ENCODE measurements at places on chromosomes 7 and 10.

GRCh38 chr7:140927351-140927750, 2.6 kb upstream of the BRAF start:
- DNase-seq: no peak
- no peak overlapping the region for H3K4me3 ChIP-seq
- no peak overlapping the region for H3K27ac ChIP-seq
- H3K4me1 ChIP-seq: peaks cover 7% of the 10 kb centered on the region
- H3K27me3 ChIP-seq: peaks cover 14% of the 10 kb centered on the region
- H3K36me3 ChIP-seq: peaks cover 13% of the 10 kb centered on the region

- peak overlapping the region; percentile 52 for H3K27ac ChIP-seq
- H3K27me3 ChIP-seq: no peaks in the 10 kb centered on the region
- no peak overlapping the region for H3K4me3 ChIP-seq
- H3K4me1 ChIP-seq: peaks cover 34% of the 10 kb centered on the region
- peaks cover 13% of the 10 kb centered on the region for H3K36me3 ChIP-seq
Measured at GRCh38 chr10:32372000-32372875, 25.3 kb upstream of the EPC1 start.

DNA sequence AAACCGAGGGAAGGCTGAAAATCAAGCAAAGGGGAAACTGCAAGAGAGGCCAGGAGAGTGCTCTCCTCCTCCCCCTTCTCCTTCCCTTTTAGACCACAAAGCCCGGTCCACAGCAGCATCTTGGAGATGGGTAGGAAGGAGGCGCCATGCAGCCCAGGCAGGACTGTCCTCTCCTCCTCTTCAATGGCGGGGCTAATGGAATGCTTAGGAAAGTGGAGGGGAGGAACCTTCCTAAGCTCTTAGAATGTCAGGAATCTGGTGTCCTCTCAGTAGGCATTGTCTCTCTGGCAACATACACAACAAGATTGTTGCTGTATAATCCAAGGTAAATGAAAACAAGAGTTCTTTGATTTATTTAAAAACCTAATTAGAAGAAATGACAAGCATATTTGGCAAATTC, 185.1 kb downstream of the DGKI start:
- H3K27me3 ChIP-seq: peaks cover 42% of the 10 kb centered on the region
- no peak for DNase-seq
- H3K27ac ChIP-seq: no peak overlapping the region

DNA sequence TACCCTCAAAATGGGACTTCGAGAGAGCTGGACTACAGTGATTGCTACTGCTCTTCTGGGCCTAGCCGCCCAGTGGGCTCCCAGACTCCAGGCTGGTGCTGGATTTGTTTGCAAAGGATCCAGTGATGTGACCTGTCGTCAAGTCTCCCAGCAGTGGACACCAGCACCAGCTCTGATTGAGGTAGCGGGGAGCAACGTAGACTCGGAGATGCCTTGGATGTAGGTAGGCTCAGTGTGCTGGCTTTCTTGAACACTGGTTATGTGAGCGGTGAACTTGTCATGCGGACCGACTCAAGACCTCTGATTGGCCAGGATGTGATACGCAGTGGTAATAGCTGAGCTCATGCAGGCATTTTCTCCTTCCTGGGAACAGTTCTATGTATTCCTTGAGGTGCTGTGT, 19.4 kb downstream of the AKR1C2 start:
- DNase-seq: no peak
- H3K4me3 ChIP-seq: no peak overlapping the region
- no peak overlapping the region for H3K27ac ChIP-seq
- no peaks in the 10 kb centered on the region for H3K36me3 ChIP-seq

DNA sequence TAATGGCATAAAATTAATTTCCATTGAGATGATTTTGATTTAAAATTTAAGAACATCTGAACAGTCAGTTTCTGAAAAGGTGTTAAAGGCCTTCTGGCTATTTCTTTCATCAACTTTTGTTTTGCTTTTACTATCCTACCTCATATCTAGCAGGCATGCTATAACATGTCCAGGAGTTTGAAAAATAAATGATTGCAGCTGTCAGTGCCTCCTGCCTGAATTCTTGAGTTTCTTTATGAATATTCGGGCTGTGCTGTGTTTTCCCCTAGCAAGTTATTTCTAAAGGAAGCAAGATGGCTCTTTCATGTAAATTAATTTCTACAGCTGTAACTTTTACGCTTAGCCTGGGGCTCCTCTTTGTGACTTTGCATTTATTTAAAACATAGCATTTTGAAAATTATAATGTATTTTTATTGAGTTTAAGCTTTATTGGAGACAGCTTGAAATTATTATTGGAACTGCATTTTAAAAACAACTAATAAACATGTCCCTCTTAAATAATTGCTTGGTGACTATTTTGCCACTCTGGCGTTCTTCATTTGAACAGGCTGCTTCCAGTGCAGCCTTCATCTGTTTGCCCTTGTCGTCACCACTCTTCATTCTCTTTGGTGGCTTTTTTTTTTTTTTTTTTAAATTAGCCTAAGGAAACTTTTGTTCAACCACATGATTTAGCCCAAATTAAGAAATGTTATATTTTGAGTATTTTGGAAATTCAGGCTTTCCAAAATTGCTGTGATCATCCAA, 1083.4 kb upstream of the LRRN3 start:
- H3K4me3 ChIP-seq: no peak overlapping the region
- no peak for DNase-seq
- H3K27ac ChIP-seq: no peak overlapping the region
- H3K4me1 ChIP-seq: no peaks in the 10 kb centered on the region

- no peak for DNase-seq
- H3K27me3 ChIP-seq: peaks cover 48% of the 10 kb centered on the region
- no peaks in the 10 kb centered on the region for H3K4me1 ChIP-seq
- H3K4me3 ChIP-seq: no peak overlapping the region
- H3K36me3 ChIP-seq: no peaks in the 10 kb centered on the region
- no peak overlapping the region for H3K27ac ChIP-seq
Measured at GRCh38 chr7:121026159-121026558, 37.6 kb downstream of the CPED1 start.

DNA sequence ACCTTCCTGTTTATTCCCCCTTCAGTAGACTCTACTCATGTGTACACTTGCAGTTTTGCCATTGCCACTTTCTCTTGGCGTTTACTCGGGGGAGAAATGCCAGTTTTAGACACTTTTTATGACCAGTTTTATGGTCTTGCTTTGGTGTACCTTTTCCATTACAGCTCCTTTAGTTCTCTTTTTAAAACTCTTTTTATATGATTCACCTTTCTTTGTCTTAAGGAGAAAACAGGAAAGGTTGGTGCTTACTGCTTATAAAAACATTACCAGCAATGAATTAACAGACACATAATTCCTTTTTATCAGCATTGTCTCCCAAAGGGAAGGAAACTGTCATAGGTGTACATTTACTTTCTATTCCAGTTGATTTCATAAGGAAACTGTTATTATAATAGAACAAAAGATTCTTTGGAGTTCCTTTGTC, 11.9 kb downstream of the TSPAN13 start:
- DNase-seq: no peak
- no peaks in the 10 kb centered on the region for H3K36me3 ChIP-seq
- H3K27me3 ChIP-seq: peaks cover 8% of the 10 kb centered on the region
- H3K27ac ChIP-seq: no peak overlapping the region

GRCh38 chr7:87735360-87735759, 107.2 kb downstream of the RUNDC3B start:
- H3K4me1 ChIP-seq: no peaks in the 10 kb centered on the region
- peaks cover 9% of the 10 kb centered on the region for H3K27me3 ChIP-seq
- no peak overlapping the region for H3K4me3 ChIP-seq
- H3K36me3 ChIP-seq: no peaks in the 10 kb centered on the region
- DNase-seq: no peak

DNA sequence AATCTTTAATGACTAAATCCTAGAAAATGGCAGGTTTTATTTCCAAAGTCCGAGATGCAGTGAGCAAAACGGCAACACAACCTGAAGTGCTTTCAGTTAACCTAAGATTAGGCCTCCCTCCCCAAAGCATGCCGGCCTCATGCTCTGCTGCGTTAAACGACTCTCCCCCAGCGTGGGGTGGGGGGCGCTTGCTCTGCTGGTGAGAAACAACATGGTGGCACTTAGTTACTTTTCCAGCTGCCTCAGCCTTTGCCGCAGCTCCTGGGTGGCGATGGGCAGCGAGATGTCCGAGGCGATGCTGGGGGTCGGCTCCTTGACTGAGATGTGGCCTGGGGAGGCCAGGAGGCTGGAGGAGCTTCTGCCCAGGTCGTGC, 36.7 kb upstream of the NCAPG2 start:
- H3K27ac ChIP-seq: no peak overlapping the region
- H3K36me3 ChIP-seq: peaks cover 65% of the 10 kb centered on the region
- no peak overlapping the region for H3K4me3 ChIP-seq
- no peaks in the 10 kb centered on the region for H3K27me3 ChIP-seq
- no peak for DNase-seq

GRCh38 chr7:112233048-112233697, 26.7 kb downstream of the ZNF277 start:
- no peak overlapping the region for H3K4me3 ChIP-seq
- no peak for DNase-seq
- H3K36me3 ChIP-seq: peaks cover 1% of the 10 kb centered on the region
- H3K27ac ChIP-seq: no peak overlapping the region
- no peaks in the 10 kb centered on the region for H3K27me3 ChIP-seq
- peaks cover 45% of the 10 kb centered on the region for H3K4me1 ChIP-seq

DNA sequence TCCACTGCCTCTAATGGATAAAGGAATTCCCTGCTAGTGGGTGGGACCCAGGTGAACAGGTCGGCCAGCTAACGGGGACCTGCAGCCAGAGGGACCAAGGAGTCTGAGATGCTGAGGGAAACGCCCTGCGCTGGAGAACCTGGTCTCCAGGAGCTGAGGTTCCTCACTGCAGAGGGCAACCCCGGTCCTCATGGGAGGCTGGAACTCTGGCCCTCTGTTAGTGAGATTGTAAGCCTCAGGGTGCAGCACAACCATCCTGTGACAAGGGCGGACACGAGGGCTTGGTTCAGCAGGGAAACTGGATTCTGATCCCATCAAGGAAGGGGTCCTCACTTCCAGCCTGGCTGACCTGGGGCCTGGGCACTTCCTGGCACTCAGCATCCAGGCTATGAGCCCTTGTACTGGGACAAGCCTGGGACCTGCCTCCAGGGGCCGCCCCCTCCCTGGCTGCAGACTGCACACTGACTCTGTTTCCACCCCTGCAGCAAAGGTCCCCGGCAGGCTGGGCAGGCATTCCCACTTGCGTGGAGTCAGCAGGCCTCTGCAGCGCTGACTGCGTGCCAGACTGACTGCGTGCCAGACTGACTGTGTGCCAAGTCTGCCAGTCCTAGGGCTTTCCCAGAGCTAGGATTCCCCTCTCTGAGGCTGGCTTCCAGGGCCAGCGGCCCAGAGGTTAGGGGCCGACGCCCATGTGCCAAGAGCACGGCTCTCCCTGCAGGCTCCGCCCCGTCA, 143.2 kb downstream of the MAPK8 start:
- H3K4me1 ChIP-seq: peaks cover 4% of the 10 kb centered on the region
- DNase-seq: no peak
- H3K36me3 ChIP-seq: peaks cover 4% of the 10 kb centered on the region
- no peak overlapping the region for H3K4me3 ChIP-seq
- no peak overlapping the region for H3K27ac ChIP-seq

GRCh38 chr10:11264296-11265048, 246.8 kb downstream of the CELF2 start:
- no peak for DNase-seq
- H3K36me3 ChIP-seq: peaks cover 91% of the 10 kb centered on the region
- H3K27me3 ChIP-seq: no peaks in the 10 kb centered on the region
- H3K4me1 ChIP-seq: peaks cover 55% of the 10 kb centered on the region
- H3K4me3 ChIP-seq: no peak overlapping the region

DNA sequence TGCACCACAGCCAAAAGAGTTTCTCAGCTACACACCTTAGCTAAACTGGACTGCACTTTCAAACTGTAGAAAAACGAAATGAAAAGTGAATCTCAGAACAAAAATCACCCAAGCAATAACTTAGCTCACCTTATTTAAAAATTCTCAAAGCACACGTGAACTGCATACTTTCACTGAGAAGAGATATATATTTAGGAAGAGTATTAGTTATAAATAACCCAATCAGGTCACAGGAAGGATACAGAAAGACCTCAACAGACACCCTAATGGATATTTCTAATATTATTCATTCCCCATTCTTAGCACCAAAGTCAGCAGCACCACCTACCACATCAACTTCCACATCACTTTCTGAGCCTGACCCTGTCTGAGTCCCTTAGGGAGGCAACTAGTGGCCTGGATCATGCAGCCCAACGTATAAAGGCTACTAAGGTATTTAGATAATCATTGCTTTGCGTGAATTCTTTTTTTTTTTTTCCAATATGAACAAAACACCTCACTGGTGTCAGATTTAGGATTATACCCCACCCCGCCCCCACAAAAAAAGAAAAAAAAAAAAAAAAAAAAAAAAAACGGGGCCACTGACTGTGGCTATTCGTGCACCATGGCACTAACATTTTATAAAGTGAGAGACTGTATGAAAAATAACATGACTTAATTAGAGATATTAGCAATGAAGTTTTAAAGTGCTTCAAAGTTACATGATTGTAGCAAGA, 2.6 kb downstream of the ABI1 start:
- H3K27me3 ChIP-seq: peaks cover 3% of the 10 kb centered on the region
- peaks cover 50% of the 10 kb centered on the region for H3K4me1 ChIP-seq
- peaks cover 20% of the 10 kb centered on the region for H3K36me3 ChIP-seq
- H3K4me3 ChIP-seq: peak overlapping the region; percentile 96

GRCh38 chr7:26390016-26390415, 98.4 kb downstream of the SNX10 start:
- DNase-seq: no peak
- H3K36me3 ChIP-seq: no peaks in the 10 kb centered on the region
- H3K4me1 ChIP-seq: no peaks in the 10 kb centered on the region

- H3K4me1 ChIP-seq: no peaks in the 10 kb centered on the region
- no peak for DNase-seq
- H3K27ac ChIP-seq: no peak overlapping the region
Measured at GRCh38 chr7:124101173-124101768, 68.4 kb upstream of the TMEM229A start.

GRCh38 chr7:34163956-34164355, 258.6 kb downstream of the BMPER start:
- no peaks in the 10 kb centered on the region for H3K4me1 ChIP-seq
- no peak overlapping the region for H3K4me3 ChIP-seq
- H3K36me3 ChIP-seq: no peaks in the 10 kb centered on the region

DNA sequence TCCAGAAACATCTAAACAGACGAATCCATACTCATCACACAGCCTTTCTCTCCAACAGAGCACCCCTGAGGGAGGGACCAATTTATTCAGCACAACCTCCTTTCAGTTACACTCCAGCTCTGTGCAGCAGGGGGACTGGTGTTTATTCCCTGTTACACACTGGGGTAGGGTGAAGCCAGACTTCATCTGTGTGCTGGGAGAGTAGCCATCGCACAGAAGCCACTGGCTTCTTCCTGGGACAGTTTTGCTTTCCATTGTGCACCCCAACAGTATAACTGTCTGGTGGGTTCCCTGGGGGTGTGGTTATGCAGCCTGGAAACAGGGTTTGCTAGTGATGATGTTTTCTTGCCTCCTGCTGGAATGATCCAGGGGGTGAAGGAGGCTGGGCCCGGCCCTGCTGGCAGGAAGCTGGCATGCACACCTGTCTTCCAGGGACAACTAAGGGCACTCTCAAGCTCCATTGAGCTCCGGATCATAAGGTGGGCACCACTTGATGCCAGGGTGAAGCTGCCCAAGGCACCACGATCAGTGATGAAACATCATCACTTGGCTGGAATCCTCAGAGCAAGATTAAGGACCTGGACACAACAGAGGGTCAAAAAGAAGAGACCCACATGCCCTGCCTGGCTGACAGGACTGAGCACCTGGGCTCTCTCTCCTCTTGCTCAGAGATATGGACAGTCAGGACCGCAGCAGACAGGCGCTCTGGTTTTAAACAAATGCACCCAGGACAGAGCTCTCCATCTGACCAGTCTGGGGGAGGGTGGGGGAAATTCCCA, 293.2 kb downstream of the GRID1 start:
- H3K27ac ChIP-seq: no peak overlapping the region
- H3K36me3 ChIP-seq: no peaks in the 10 kb centered on the region
- DNase-seq: no peak
- H3K4me3 ChIP-seq: no peak overlapping the region
- no peaks in the 10 kb centered on the region for H3K4me1 ChIP-seq

Measured in central memory CD8-positive, alpha-beta T cell (primary cell).